Activated CD4-positive, alpha-beta T cell treated with anti-CD3 and anti-CD28 coated beads, Interleukin-2, amount 50 U/mL, for 24 hours (primary cell): ENCODE measurements at places on chromosomes 11 and 22.

DNA sequence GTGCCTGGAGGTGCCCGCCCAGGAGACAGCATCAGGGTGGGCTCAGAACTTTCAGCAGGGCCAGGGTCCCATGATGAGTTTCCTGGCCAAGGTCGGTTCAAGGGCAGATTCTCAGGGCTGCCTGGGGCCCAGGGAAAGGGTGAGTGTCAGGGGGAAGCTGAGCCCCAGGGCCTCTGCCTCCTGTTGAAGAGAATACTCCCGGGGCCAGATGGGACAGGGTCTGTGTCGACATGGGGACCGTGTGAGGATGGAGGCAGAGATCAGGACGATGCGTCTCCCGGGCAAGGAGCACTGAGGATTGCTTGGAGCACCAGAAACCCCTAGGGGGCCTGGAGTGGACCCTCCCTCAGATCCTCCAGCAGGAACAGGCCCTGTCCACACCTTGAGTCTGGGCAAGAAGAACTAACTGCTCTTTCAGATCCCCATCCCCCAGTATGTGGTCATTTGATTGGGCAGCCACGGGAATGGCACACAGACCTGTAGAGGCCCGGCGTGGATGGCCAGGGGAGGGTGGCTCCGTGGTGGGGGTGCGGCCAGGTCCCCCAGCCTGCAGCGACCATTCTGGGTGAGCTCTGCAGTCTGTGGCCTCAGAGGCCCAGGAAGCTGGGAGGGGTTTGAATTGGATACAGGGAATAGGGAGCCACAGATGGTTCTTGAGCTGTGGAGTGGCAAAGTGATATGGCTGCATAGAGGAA, 1078.7 kb downstream of the BRD1 start:
- DNase-seq = no peak

DNA sequence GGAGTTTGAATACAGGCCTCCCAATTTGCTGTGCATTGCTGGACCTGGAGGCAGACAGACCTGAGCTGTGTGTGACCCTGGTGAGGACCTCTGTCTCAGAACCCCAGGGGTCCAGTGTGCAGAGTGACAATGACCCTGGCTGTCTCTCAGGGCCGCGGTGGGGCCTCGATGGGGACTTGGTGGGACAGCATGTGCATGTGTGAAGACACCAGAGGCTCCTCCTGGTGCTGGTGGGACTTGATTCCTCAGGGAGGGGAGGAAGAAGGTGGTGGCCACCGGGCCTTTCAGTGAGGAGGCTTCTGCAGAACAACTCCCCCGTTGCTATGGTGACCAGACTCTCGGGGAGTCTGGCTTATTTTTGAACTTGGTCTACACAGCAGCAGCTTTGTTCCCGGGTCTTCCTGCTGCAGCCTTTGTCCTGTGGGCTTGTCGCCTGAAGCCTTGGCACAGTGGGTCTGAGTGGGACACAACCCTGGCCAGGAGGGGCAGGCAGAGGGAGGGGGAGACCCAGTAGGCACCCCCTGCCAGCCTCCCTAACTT, 35.3 kb downstream of the MCM5 start:
- no peak for DNase-seq

DNA sequence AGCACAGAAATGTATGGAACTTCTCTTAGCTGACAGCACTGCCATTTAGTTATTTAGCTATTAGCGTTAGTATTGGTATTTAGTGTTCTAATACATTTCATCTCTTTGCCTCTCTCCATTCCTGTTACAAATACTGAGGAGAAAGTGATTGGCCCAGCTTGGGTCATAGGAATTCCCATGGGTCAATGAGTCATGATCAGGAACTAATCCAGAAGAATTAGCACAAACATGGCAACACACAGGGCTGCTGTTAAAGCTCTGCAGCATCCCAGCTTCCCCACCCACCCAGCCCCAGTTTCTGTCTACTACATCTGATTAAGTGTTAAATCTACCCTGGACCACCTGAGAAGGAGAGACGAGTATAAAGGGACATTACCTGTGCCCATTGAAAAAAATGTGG, 36.1 kb downstream of the PDGFD start:
- DNase-seq = no peak

DNA sequence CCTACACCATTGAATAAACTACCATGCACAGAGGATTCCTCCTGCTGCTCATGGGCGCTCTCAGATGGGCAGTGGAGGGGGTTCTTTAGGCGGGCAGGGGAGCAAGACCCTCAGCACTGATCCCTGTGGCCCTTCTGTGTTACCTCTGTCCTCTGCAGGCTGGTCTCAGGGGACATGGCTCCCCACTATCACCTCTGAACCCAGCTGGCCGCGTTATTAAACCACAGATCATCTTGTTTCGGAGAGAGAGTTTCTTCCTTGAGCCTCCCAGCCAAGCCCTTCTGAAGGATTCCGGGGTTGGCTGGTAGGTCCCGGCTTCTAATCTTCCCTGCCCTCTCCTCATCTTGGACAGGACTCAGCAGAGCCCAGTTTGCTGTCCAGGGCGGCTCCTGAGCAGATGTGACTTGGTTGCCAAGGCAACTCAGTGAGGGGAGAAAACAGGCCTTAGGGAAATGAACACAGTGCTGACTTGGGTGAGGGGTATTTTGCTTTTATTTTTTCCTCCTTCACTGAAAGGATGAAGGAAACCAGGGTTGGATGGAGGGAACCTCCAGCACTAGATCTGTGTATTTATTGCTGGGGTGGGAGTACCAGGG, 13.3 kb downstream of the APOL3 start:
- no peak for DNase-seq

DNA sequence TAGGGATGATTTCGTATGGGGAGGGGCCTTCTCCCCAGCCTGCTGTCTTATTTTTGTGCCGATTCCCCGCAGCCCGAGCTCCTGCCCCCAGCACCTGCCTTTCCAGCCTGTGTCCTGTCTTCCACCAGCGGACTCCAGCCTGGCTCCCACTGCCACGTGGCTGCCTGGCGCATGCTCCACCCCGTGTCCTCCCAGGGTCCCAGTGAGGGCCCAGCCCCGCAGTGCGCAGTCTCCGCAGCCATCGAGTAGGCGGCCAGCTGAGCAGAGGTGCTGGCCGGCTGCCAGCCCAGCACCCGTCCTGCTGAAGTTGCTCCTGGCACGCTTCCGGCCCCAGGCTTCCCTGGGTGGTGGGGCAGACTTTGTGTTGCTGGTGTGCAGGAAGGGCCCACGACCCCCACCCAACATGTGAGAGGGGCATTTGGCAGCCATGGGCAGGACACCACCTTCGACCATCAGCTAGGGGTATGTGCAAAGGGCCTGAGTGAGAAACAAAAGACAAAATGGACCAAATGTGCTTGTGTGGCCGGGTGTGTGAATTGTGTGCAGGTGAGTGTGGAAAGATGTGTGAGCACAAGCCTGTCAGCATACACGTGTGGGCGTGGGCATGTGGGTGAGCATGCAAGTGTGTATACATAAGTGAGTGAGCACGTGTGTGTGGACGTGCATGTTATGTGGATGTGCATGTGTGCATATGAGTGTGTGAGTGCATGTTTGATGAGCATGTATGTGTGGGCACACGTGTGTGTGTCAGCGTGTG, 55.9 kb downstream of the RTN4R start:
- DNase-seq = no peak

DNA sequence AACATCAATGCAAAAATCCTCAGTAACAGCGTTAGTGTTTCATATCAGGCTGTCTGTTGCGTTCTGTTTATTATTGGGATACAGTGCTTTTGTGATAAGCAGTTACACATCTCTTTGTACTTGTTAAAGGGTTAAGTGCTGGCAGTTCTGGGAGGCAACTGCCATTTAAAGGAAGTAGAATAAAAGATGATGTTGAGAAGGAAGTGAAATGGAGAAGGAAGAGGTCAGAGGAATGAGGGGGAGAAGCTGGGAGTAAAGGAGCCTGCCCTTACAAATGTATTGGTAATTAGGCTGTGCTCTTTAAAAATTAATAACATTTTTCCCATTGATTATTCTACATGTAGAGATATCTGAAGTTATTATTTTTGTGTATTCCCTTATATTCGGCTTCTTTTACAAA, 674.7 kb downstream of the NTM start:
- no peak for DNase-seq

- no peak for DNase-seq
Measured at GRCh38 chr11:45155627-45156180, 9.3 kb downstream of the PRDM11 start.

GRCh38 chr11:86660088-86660487, 12.3 kb downstream of the ME3 start:
- DNase-seq = no peak

- no peak for DNase-seq
Measured at GRCh38 chr22:32518848-32519247, 44.2 kb downstream of the FBXO7 start.

- DNase-seq = no peak
Measured at GRCh38 chr11:107397357-107397756, 60.3 kb downstream of the CWF19L2 start.

DNA sequence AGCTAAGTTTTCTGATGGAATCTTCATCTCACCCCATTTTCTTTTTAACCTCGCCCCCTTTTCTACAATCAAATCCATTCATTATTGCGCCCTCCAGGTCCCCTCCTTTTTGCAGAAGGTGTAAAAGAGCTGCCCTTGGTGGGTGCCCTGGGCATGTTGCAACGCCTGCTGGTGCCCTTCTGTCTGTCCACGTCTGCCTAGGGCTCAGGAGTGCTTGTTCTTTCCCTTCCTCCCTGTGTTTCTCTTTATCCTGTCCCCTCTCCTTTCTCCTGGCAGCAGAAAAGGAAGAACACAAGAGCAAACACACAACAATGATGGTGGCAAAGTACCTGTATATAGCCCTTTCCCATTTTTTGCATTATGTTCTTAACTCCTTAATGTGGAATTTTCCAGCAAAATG, 6.2 kb upstream of the TLCD5 start:
- no peak for DNase-seq

DNA sequence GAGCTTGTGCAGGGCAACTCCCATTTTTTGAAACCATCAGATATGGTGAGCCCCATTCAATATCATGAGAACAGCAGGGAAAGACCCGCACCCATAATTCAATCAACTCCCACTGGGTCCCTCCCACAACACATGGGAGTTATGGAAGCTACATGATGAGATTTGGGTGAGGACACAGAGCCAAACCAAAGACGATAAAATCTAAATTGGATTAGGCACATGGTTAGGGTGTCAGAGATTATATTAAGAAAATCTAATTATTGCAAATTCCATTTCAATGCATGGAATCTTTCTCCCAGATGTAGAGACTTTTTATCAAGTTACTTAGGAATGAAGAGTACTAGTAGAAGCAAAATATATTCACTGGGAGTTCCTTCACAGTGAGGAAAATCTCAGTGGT, 324.9 kb downstream of the JRKL start:
- no peak for DNase-seq
